ENCODE measurements at places on chromosomes 1 and 21.

GRCh38 chr21:26920055-26920454, 46.8 kb downstream of the ADAMTS5 start:
- no peak for DNase-seq

DNA sequence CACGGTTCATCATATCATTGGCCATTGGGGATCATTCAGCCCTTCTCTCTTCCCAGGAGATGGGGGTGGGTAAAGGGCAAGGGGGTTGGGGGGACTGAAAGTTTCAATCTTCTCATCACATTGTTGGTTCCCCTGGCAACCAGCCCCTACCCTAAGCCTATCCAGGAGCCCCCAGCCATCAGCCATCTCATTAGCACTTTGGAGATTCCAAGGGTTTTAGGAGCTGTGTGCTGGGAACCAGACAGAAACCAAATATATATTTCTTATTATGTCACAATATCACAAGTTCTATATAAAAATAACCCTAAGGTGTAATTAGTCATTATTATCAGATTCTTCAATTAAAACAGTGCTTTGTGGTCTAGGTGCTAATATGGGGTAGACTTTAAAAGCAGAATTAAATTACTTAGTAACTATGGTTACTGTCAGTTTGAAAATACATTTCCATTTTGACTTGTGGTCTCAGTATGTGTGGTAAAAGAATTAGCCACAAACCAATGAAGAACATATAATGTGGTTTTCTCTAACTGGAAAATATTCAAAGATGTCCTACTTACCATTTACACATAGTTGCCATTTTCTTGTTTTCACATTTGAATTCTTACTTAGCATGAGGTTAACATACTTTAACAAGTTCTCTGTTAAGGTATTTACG, 28.1 kb downstream of the IL23R start:
- DNase-seq = no peak

DNA sequence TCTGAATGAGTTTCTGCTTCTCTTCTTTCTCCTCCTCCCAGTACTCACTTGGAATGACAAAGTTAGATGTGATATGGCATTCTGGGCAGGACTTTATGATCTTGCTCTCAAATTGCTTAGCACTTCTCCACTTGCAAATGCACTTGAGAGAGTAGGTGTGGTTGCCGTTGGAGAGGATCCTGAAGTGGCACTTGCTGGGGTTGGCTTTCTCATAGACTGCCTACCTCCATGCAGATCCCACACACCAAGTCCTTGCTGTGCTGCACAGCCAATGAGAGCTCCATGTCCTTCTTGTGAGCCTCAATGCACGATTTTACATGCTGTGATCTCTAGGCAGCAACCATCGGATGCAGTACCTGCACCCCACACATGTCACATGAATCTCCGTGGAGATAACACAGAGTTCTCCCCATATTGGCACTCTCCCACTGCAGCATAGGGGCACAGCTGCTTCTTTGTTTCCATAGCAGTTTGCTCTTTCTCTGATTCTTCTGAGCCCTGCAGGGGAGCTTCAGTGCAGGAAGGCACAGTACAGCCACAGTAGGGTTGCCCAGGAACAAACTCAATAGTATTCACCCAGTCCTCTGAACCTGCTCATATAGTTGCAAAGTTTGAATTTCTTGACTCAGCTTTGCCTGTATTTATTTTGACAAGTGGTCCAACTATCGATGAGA, 45.2 kb downstream of the ZNF691 start:
- DNase-seq = no peak

DNA sequence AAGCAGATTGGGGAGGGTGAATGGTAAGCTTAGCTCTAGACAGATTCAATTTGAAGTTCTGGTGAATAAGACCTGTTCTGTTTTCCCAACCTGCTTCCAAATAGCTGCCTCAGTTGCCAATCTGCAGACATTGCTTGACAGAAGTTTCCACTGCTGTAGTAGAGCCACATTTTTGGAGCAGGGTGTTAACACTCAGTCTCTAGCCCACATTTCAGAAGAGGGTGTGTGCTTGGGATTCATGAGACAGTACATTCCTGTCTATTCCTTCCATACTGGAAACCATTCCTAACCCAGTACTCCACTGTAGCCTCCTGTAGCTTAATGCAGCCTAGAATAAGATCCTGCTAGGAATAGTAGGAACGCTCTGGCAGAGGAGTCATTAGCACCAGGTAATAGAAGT, 450.5 kb downstream of the NUF2 start:
- DNase-seq = no peak

- DNase-seq = no peak
These were observed 313.9 kb downstream of the BARHL2 start for GRCh38 chr1:90402893-90403849.

DNA sequence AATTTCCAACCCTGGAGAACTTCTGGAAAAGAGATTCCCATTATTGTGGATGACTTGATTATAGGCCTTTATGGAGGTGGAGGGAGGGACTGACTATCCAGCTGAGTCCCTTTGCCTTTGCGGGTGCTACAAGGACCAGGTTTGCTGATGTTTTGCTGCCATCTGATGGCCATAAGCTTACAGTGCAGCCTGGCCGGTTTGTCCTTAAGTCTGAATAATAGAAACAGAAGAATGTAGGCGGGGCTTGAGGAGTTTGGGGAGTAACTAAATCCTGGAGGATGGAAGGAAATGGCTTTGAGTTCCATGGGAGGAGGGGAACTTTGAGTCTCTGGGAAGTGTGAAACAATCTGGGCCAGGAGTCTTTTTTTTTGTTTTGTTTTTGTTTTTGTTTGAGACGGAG, 55.7 kb upstream of the CD1D start:
- DNase-seq = peak; percentile 16

- DNase-seq = no peak
These were observed 9.8 kb downstream of the DNAJC6 start for GRCh38 chr1:65319141-65319540.

- no peak for DNase-seq
These were observed 1.7 kb upstream of the PDE9A start for GRCh38 chr21:42651515-42652401.

GRCh38 chr1:204299814-204300365, 59.8 kb downstream of the PLEKHA6 start:
- DNase-seq = no peak

DNA sequence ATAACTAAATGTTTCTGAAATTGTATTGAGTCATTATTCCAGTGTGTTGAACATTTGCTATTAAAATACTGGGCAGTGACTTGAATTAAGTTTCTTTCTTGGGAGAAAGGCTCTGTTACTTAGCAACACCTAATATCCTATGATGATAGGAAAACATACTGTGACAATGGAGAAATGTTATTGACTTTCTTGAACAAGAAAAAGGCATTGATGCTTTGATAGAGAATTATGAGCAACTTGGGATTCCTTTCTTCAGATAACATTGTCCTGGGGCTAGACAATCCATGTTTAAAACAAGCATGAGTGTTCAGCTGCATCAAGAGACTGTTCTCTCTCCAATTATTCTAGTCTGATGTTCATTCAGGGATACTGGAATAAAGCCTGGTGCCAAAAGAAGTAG, 215.9 kb upstream of the L1TD1 start:
- no peak for DNase-seq
